ENCODE measurements at places on chromosomes 4 and X. TPM values are rescaled to one million over a fixed set of nuclear protein-coding genes. Genes with fewer than 3 reads are reported as not detected.

Gene KLHL5
- 50.9 TPM for total RNA-seq

Gene GUCY2F
- total RNA-seq, result not detected

Gene LIMCH1
- 0.82 TPM for total RNA-seq

Gene GRPR
- total RNA-seq, result not detected

Gene MAGEC1
- total RNA-seq, result not detected

Gene LRP2BP
- 0.74 TPM for total RNA-seq

Gene NAP1L2
- 0.49 TPM for total RNA-seq

Gene EDA
- total RNA-seq, result 1.4 TPM

Gene TRPC5OS
- total RNA-seq, result not detected

Gene CMC4
- total RNA-seq, result 15.3 TPM

Gene SGMS2
- total RNA-seq, result 144 TPM

Gene TCEAL9
- total RNA-seq, result 225 TPM

Gene VSIG4
- not detected for total RNA-seq

Gene NXF2
- total RNA-seq, result not detected

Gene ZFX
- total RNA-seq, result 41.5 TPM

Gene EMCN
- 0.90 TPM for total RNA-seq

Gene LGI2
- 0.54 TPM for total RNA-seq

Gene MAGEC3
- total RNA-seq, result not detected

Gene OPHN1
- 9.4 TPM for total RNA-seq

Gene RHOH
- total RNA-seq, result not detected
